IMR-90 (cell line): ENCODE measurements at places on chromosomes 2 and 18. TPM values are rescaled to one million over a fixed set of nuclear protein-coding genes. Genes with fewer than 3 reads are reported as not detected.

MEIS1 gene
- polyA plus RNA-seq = 51.8 and 54.4 TPM in 2 replicates

- no peak for DNase-seq
These were observed 65.5 kb downstream of the PARD6G start for GRCh38 chr18:80181642-80182461.

NTSR2 gene
- polyA plus RNA-seq = not detected in 2 replicates

ZNF892 gene
- polyA plus RNA-seq = 0.46 and 0.49 TPM in 2 replicates
